ENCODE measurements at places on chromosomes 13 and 19. TPM values are rescaled to one million over a fixed set of nuclear protein-coding genes. Genes with fewer than 3 reads are reported as not detected.

LILRB4 gene
- total RNA-seq, result 2.3 TPM

SLC25A15 gene
- total RNA-seq, result 26.8 TPM

ZNF610 gene
- 21.7 TPM for total RNA-seq

CYP2A7 gene
- not detected for total RNA-seq

DCLK1 gene
- total RNA-seq, result 391 TPM

CEACAM19 gene
- 1.6 TPM for total RNA-seq

RNF17 gene
- total RNA-seq, result 1.6 TPM

LILRA6 gene
- 0.23 TPM for total RNA-seq

ZNF665 gene
- total RNA-seq, result 5.5 TPM

CLEC4G gene
- 0.92 TPM for total RNA-seq

Measured in diencephalon (tissue), 1 donor.